ENCODE measurements at places on chromosomes 3 and 15.

- DNase-seq, result no peak
These were observed 27.2 kb upstream of the TMEM158 start for GRCh38 chr3:45253316-45253715.

GRCh38 chr15:81481346-81481745, 107.3 kb upstream of the TMC3 start:
- no peak for DNase-seq

DNA sequence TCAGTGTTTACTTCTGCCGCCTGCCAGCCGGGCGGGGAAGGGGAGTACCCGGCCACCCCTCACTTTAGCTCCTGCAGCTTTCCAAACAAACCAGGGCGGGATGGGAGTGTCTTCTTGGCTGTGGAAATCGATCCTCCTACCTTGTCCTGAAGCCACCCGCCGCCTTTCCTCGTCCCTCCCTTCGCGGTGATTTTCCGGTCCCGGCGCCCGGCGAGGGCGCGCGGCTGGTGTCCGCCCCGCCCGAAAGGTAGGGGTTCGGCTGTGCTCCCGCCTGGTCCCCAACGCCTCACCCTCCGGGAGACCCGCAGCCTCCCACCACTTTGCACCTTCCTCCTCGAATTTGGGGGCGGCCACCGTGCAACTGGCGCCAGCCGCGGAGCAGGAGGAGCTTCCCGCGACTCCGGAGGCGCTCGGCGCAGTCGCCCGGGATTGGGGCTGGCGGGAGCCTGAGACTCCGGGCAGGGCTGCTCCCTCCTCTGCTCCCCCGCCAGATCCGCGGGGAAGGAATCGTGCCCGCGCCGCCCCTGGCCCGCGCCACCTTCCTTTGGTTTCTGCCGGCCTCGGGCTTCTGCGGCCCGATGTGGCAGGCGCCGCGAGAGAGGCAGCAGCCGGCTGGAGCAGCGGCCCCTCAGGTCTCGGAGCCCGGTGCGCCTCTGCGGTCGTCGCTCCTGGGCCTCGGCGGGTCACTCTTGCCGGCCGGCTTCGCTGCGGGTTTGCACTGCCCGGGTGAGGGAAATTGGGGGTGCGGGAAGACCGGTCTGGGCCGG, 30.7 kb upstream of the ST3GAL6 start:
- DNase-seq, result no peak

DNA sequence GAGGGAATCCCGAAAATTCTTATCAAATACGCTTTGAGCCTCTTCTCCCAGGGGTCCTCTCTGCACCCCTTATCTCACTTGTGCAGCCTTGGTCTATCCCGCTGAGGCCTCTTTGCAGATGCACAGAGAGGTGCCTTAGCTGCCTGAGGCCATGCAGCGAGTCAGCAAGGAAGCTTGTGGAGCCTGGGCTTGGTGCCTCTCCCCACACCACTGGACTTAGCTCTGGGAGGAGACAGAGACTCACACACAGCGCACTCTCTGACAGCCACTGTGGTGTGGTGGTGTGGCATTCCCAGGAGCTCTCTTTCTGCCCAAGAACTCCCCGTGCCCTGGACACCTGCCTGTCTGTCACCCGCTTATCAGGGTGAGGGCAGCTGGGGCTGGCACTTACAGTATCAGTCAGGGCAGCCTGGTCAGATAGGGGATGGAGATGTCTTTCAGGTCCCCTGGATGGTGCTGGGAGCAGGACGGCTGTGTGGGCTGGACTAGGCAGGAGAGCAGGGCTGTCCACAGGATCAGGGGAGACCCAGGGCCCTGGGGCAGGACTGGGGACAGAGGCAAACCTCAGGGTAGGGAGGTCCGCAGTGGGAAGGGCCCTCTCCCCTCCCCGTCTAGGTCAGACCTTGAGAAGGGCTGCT, 10.2 kb upstream of the LINGO1 start:
- no peak for DNase-seq

GRCh38 chr3:160987982-160988964, 116.9 kb downstream of the B3GALNT1 start:
- no peak for DNase-seq

DNA sequence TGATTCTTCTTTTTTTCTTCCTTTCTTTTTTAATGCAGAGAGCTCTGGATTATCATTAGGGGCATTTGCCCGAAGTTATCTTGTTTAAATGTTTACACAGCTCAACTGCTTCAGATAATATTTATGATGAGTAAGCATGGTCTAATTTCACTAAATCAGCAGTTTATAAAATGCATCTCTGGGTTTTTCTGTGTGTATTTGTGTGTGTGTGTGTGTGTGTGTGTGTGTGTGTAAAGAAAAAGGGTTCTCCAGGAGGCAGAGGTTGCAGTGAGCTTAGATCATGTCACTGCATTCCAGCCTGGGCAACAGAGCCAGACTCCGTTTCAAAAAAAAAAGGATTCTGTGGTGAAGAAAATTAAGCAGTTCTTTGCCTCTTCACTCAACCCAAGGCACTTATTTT, 25.9 kb upstream of the TNFSF10 start:
- no peak for DNase-seq

GRCh38 chr3:190458040-190458439, 8.3 kb upstream of the TMEM207 start:
- DNase-seq, result no peak

DNA sequence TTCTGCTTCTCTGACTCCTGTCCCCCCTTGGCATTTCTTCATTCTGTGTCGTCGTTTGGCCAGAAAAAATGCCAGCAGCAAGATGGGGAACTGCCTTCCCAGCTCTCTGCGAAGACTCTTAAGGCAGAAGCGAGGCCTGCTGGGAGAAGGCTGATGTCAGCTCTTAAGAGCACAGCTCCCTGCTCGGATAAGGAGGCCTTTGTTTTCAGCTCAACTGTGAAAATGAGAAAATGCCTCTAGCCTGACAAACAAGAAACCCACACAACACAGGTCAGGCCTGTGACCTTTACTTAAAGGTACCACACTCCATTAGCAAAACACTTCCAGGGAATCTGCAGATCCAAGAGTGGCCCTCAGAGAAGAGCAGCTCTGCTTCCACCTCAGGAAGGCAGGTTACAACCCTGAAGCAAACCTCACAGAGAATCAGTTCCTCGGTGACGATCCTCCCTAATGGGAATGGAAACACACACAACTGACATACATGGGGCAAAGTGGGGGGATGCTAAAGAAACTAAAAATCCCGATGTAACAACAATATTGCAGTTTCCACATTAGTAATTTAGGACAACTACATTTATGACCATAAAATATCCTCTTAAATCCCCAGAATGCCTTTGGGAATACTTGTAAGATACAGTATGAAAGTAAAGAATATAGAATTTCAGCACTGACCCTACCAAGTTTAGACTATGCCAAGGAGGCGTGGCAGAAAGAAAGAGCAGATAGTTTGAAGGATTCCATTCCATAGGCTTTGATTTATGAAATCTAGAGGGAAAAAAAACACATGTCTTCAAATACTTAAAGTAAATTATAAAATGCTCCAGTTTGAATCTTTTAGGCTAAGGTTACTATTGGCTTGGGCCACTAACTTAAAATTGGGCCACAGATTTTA, 52.1 kb downstream of the VGLL4 start:
- DNase-seq, result no peak

DNA sequence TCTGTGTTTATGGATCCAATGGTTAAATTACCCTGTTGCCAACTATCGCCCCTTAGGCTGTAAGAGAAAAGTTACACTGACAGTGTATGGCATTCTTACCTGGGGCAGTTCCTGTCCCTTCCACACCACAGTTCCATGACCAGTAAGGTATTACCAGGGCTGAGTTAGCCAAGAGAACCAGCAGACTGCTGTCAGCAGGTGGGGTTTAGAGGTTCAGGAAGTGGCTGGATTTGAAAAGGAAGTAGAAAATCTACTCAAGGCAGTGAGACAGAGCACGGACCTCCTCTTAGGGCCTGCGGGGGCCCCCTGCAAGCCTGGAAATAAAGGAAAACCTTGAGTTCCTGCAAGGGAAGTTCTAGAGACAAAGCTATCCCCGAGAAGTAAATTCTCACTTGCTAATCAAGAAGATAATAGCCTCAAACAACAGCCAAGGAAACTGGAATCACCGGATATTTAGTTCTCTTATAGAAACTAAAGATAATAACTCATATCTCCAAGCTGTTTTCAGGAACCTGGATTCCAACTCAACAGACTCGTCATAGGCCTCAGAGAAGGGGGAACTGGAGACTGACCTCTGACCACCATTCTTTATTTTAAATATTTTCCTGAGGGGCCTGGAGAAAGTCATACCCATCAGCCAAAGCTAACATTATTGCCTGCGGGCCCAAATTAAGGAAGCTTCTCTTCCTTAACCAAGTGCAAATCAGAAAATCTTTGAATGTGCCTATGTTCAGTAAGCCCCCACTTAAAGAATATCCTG, 161.7 kb downstream of the ANXA2 start:
- no peak for DNase-seq

DNA sequence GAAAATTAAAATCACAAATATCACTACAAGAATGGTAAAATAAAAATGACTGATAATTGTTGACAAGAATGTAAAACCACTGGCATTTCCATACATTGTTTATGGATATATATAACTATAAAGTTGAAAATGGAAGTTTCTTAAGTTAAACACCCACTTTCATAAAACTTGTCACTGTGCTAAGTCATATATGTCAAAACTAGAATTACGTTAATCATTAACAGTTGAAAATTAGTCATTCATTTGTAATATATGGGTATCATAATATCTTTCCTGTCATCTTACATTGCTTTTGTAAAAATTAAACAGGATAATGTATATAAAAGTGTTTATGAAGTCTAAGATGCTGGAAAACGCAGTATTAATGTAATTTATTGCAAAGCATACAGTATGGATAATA, 1398.6 kb upstream of the ALCAM start:
- no peak for DNase-seq

DNA sequence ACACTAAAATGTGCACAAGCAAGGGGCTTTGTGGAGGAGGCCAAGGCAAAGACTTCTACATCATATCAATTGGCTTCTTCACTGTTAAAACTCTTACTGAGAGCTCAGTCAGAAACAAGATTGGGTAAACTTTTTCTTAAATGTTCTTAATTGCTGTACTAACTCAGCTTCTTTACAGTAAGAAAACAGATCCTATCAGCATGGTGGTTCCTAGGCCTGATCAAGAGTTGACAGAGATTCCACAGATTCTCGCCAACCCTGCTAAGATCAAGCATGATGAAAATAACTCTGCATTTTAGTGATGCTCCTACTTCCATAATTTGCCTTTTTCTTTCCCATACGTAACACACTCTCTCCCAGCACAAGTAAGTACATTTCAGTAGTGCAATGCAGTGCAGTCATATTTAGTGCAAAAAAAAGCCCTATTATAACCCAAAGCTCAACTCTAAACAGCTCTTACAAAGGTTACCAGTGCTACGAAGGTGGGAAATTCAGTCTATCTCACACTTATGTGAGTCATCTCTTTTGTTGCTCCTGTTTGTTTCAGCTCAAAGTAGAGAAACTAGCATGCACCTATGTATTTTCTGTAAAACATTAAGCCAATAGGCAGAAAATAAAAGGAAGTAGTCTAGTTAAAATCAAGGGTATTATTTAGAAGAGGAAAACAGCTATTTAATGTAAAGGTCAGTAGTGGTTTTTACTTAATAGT, 29.9 kb downstream of the TIGIT start:
- DNase-seq, result no peak

DNA sequence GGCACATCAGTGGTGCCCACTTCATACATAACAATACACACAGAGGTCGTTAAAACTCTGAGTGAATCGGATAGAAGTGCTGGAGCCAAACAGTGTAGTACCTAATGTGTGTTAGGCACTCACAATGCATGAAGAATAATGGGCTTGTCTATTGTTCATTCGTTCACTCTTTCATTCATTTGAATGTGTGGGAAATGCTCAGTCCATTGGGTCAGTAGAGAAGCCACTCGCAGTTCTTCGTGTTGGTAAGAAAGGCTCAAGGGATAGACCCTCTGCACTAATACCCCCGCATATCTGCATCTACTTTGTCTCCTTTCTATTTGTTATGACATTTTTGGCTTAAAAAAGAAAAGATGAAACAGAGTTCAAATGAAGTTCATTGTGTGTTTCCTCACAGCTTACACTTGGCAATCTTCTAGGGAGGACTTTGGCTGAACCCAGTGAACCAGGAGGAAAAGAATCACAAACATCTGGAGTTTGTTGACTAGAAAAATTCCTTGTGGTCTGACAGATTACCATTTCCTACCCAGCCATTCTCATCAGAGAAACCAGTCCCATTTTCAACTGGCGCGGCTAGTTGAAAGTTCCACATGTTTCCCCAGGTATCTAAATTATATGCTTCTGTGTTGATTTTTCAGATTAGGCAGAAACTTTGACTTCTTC, 32.8 kb upstream of the MFSD1 start:
- no peak for DNase-seq

- no peak for DNase-seq
These were observed 189.4 kb downstream of the WNT5A start for GRCh38 chr3:55297706-55298105.

DNA sequence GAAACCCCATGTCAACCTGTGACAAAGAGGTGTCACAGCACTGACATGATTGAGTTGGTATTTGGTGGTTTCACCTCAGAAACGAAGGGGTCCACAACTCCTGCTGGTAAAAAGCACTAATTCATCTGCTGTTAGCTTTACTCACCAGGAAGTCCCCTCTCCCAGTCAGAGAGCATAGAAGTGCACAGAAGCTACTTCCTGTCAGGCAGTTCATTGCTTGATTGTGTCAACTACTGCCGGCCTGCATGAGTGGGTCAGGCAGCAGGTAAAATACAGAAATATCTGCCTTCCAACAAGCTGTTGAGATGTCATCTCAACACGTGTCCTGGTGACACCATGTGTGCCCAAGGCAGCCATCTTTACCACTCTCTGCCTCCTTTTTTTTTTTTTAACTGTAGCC, 596.6 kb upstream of the NR2F2 start:
- no peak for DNase-seq

DNA sequence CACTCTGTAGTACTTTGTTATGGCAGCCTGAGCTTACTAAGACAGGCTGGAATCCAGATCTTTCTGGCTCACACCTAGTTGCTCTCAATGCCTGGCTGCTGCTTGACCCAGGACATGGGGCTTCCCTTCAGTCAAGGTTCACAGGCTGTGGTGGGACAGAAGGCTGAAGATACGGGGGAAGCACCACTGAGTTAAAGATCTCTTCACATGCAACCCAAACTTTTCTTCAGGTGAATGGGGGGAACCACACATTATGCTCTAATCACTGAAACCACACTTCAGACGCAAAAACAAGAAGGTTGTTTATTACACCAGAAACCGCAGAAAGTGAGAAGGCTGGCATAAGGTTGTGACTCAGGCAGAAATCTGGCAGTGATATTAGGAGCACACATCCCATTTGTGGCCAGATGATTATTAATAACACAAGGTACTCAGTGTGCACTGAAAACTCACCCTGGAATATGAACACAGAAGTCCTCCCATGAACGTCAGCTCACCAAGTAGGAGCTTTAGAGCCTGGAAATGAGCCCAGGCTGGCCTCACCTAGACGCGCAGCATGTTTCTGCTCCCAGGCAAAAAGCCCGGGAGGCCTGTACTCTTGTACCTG, 230.5 kb upstream of the CHRNA7 start:
- DNase-seq, result no peak

GRCh38 chr3:143412084-143412483, 292.5 kb downstream of the CHST2 start:
- no peak for DNase-seq
